ENCODE measurements at places on chromosomes 16 and 17.
A peak's percentile ranks its signal among the peaks of the same experiment; 100 is the strongest.

GRCh38 chr16:6880263-6880662 lies 452.4 kb upstream of the RBFOX1 start:
- no peak for DNase-seq

DNA sequence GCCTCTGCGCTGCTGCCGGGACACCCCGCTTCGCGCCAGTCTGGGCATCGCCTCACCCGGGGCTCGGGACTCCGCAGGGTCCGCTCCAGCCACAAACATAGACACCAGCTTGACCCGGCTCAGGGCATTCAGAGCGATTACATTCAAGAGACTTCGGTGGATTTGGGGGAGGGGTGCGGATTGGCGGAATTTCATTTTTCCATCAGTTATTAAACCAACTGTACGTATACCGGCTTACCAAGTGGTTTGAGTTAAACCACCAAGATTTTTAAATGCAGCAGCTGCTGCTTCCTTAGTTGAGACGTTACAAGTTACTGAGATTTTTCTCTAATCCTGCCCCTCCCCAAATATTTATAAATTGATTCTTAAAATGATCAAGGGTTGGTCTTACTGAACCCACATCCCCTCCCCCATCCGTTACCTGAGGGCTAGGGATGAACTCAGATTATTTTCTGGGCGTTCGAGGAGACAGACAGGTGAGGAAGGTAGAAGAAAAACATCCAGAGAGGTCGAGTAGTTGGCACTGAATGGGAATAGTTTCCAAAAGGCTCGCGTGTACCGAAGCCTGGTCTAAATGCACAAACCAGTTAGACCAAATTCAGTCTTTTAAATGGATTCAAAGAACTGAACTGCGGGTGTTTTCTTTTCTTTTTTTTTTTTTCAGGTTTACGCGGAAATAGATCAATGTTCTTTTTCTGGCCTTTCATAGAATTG lies 1.5 kb downstream of the CRHR1 start:
- DNase-seq, result no peak

DNA sequence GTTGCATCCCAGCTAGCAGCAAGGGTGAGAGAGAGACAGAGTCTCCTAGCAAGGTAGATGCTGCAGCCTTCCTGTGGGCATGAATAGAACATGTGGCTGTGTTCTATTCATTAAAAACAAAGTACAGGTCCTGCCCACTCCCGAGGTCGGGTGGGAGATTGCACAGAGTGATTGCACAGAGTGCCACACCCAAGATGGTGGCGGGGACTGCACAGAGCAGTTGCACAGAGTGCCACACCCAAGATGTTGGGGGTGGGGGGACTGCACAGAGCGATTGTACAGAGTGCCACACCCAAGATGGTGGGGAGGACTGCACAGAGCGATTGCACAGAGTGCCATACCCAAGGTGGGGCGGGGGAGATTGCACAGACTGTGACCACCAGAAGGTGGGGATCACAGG lies 410.8 kb upstream of the EEF2KMT start:
- no peak for DNase-seq

DNA sequence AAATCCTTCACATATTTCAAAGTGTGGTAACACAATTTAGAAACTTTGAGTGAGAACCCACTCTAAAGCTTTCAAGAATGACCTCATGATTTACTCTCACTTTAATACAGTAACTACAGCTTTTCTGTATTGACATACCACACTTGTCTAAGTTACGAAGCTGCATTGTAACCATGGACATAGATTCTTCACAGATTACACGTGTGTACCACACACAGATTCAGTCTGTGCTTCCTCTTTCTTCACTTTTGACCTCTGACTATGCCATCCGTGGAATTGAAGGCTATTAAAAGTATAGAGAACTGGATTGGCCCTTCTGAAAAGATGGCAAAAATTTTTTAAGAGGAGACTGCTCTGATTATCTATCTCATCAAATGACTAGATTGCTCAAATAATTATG lies 172.7 kb downstream of the TANC2 start:
- no peak for DNase-seq

GRCh38 chr17:70307430-70308225 lies 138.3 kb downstream of the KCNJ2 start:
- DNase-seq, result no peak

GRCh38 chr17:44840936-44841335 lies 6.7 kb upstream of the HIGD1B start:
- no peak for DNase-seq

DNA sequence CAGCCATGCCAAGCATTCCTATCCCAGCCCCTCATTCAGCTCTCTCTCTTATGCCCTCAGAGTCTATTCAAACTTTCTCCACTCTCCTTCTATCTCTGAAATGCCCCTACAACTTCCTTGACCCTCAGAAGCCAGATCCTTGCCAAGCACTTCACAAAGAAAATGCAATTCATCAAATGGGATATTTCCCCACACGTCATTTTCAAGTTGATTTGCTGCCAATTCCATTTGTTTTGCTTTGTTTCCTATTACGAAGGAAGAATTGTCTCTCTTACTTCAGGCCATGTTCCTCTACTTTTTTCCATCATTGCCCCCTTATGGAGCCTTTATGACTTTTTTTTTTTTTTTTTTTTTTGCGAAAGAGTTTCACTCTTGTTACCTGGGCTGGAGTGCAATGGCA lies 9.2 kb upstream of the ALOX12 start:
- DNase-seq, result no peak

DNA sequence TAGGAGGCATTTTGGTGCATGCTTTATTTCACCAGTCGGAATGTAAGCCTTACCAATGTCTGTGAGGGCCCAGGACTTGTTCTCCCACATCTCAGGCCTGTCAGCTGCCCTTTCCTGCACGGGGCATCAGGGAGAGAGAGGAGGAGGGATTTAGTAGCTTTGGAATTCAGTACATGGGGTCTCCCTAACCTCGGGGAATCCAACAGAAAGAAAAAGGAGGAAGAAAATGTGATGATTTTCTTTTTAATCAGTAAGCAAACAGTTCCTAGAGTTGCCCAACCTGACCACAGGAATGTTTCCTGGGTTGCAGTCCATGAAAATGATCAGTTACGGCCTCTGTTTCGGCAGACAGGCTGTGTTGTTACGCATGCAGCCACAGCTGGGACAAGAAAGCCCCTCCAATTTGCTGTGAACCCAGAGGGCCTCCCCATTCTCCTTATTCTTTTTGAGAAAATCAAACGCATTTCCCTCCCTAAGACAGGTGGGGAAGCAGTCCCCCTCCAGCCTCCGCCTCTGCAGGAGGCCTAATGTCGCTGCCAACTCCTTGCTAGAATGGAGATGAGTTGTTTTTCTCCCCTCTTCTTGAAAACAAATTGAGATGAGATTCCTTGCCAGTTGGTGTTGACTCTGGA lies 53.1 kb upstream of the TANGO6 start:
- DNase-seq, result no peak

GRCh38 chr17:77382356-77382911 lies 241.7 kb downstream of the SEC14L1 start:
- DNase-seq, result no peak

DNA sequence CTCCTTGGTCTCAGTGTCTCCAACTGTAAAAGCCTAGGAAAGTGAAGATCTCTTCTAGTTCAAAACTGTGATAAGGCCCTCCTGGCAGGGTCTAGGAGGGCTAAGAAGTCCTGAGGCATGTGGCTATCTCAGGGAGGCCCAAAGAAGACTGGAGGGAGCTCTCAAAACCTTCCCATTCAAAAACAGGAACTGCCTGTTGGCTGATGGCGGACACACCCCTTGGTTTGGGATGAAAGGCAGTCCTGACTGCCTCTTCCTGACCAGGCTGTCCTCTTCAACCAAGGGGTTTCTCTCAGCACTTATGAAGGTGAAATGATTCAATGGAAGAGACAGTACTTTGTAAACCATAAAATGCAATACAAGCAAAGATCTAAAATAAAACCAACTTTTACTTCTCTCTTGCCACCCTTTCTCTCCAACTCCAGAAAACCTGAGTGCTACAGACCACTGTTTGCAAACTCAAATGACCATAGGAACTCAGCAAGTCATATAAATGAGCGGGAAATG lies 4.7 kb downstream of the ZNF764 start:
- no peak for DNase-seq

DNA sequence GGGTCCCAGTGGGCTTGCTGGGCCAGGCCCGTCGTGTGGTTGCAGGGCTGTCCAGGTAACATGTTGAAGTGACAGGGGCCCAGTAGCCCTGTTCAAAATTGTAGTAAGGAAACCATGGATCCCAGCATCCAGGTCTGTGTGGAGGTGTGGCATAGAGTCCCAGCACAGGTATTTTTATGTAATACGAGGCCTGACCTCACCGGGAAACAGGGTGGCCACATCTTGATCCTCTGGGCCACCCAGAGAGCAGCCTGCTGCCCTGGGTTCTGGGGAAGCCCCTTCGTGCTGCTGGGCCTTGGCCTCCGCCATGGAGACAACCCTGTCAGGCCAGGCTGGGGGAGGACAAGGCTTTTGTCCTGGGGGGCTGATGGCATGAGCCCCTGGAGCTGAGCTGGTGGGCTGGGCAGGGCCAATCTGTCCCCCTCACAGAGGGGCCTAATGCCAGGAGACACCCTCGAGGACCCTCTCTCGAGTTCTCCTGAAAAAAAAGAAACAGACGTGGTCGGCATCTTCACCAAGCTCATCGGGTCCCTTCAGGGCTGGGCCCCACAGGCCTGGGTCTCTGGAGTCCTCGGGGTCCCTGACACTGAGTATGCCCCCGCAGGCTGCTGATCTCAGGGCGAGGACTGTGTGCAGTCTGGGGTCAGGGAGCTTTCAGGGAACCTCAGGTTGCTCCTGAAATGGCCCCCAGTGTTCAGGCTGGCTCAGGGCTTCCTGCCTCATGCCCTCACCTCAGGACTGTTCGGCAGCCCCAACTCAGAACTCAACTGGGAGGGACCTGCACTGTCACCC lies 47.8 kb downstream of the TNFRSF13B start:
- no peak for DNase-seq

DNA sequence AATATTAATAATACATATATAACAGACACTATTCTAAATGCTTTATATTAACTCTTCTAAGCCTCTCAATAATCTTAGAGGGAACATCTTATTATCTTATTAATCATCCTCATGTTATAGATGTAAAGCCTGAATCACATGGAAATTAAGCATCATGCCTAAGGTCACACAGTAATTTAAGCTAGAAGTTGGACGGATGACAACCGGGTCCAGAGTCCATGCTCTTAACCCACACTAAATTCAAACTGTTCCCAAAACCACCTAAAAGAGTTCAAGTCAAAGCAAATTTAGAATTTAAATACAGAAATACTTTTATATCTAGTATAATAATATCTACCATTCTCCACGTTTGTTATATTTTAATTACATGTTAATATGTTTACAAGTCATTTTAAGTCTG lies 193.3 kb downstream of the CEP112 start:
- DNase-seq, result no peak

GRCh38 chr16:65445313-65446260 lies 323.7 kb upstream of the CDH11 start:
- no peak for DNase-seq

GRCh38 chr16:85722128-85722893 lies 28.6 kb downstream of the C16orf74 start:
- no peak for DNase-seq

DNA sequence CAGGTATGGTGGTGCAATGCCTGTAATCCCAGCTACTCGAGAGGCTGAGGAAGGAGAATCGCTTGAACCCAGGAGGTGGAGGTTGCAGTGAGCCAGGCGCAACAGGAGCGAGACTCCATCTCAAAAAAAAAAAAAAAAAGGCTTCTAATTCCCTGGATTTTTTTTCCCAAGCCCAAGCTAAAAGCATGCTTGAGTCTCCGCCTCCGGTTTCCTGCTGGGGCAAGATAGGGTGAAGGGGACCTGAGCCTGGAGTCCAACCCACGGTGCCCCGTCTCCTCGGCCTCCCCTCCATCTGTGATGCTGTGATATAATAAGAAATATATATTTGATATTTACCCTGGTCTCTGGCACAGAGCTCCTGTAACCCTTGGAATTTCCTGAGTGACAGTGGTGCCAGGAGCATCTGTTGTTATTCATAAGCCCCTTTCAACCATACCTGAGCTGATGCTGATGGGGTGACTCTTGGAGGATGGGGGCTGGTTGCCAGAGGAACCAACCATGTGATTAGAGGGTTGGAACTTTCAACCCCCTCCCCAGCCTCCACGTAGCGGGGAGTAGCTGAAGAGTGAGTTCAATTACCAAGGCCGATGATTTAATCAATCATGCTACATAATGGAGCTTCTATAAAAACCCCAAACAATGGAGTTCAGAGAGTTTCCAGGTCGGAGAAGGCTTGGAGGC lies 12.8 kb upstream of the TNK1 start:
- no peak for DNase-seq

DNA sequence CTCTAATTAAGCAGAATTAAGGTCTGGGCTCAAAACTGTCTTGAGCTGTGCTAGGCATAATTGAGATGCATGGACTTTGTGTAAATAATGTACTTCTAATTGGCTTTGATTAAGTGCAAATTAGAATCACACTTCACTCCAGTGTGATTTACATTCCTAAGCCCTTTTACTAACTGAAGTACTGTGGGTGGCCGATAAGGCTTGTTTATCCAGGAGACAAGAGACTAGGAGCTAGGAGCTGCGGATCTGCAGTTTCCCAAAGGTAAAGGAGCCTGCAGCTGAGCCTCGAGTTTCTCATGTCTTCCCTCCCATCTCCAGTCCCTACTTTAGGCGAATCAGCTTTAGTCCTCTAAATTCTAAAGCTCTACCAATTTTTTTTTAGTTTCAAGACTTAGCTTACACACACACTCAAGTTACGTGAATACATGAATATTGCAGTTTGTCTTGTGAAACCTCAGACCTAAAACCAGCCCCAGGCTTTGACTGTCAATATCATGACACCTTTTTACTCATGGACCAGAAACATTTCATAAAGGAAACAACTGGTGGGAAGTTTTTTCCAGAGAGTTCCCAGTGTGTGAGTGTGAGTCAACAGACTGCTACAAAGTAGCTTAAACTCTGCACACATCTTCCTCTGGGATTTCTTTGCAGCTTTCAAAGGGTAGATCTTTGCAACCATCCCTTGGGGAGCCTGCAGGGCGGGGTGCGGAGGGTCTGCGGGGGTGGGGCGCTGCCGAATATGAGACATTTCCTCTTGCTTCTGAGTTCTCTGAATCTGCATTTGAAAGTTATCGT lies 113.9 kb upstream of the TBX2 start:
- DNase-seq, result peak; percentile 85

GRCh38 chr16:72819345-72819744 lies 228.6 kb downstream of the ZFHX3 start:
- no peak for DNase-seq

GRCh38 chr17:14840616-14841231 lies 424.4 kb downstream of the PMP22 start:
- DNase-seq, result peak; percentile 46
